ENCODE measurements at places on chromosomes 6 and 20.

DNA sequence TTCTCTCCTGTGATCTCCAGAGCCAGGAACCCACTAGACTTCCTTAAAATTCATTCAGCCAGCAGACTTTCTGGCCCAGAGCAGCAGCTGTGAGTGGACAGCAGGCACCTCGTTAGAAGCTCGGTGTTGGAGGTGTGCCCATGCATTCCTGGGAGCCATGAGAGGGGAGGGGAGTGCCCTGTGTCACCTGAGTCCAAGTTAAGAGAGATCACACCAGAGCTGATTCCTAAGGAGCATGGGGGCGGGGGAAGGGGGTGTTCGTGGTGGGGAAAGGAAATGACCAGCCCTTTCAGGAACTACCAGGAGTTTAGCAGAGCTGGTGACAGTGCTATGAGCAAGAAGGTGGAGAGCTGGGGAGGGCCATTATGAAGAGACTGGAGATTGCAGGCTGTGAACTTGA is 46.9 kb downstream of the GFRA4 start:
- no peak for DNase-seq

- DNase-seq = no peak
Observed at GRCh38 chr20:41370176-41370575, 3.6 kb upstream of the EMILIN3 start.

- DNase-seq = no peak
Observed at GRCh38 chr6:15708231-15708630, 45.4 kb upstream of the DTNBP1 start.

DNA sequence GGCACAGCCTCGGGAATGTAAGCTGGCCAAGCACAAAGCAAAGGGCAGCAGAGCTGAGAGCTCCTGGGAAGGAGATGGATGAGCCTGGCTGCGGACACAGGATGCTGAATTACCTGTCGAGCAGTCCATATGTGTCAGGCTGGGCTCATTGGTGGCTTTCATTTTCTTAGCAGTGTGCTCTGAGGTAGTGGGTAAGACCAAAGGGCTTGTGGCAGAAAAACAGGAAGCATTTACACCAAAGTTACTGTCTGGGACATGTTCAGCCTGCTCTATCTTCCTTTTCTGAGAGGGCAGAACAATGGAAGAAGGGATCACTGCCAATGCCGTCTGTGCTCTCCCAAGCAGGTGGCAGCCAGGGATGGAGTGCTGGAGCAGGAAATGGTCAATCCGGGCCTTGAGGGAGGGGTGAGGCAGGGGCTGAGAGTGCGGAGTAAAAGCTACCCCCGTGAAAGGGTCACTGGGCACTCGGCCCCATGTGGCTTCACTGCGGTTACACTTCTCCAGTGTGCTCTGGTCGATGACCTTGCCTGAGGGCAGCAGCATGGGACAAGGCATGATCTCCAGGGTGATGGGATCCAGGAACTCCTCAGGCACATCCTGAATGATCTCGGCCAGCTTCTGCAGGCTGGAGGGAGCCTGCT is 36.9 kb upstream of the AVP start:
- DNase-seq = no peak

DNA sequence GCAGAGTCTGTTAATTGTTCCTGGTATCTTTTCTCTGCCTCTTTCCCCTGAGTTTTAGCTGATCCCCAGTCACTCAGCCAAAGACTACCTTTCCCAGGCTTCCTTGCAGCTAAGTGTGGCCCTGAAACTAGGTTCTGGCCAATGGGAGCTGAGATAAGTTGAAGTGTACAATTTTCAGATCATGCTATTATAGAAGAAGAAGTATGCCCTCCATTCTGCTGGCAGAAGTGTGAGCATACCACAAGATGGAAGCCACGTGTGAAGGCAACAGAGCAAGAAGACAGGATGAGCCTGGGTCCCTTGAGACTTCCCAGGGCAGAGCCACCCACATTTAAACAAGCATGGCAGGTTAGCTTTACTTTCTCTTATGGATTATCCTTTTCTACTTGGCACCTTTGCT is 273.2 kb downstream of the HIVEP2 start:
- DNase-seq = no peak

DNA sequence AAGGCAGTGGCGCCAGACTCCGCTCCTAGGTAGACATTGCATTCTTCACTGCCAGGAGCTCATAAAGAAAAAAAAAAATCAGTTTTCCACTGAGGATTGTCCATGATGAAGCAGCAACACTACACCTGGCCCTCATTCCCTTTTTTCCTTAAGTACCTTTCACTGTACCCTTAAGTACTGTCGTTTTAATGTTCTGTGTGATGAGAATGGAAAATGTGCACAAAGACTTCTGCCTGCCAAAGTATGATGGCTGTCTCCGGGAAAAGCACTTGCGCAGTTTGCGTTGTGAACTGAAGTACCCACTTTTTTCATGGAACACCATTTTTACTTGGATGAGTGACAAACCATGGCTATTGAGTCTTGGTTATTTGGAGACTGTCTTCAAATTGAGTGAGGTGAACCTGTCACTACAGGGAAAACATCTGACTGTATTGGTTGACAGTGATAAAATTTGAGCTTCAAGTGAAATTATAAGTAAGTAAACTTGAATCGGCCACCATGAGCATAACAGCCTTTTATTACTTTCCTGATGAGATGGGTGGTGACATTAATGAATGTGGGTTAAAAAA is 104.8 kb downstream of the NCOA3 start:
- peak; percentile 33 for DNase-seq

DNA sequence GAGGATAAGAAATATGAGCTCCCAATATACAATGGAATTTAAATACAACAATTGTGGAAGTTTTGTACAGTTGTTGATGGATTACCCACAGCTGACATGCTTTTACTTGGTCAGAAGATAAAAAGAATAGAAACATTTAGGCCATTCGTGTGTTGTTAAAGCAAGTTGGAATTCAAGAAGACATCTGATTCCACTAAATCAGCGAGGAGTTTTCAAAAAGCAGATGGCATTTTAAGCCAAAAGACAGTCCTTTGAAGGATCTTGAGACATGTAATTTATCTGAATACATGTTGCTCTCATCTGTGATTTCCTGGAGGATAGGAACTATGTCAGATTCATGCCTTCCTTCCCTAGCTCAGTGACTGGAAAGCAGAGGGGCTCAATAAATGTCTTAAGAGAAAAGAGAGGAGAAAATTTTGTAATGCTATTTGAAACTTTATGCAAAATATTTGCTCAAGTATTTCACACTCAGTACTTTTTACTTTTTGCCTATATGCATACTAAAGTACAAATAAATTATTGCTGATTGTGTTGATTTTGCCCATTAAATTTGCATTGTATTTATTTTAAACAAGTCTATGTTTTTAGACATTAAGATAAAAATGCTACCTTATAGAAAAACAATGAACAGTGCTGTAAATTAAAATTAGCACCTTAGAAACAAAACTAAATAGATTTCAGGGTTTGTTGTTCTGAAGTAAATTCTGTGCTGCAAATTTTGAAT is 733.8 kb upstream of the FLRT3 start:
- DNase-seq = no peak

GRCh38 chr6:39061182-39061581 is 12.6 kb downstream of the GLP1R start:
- no peak for DNase-seq

DNA sequence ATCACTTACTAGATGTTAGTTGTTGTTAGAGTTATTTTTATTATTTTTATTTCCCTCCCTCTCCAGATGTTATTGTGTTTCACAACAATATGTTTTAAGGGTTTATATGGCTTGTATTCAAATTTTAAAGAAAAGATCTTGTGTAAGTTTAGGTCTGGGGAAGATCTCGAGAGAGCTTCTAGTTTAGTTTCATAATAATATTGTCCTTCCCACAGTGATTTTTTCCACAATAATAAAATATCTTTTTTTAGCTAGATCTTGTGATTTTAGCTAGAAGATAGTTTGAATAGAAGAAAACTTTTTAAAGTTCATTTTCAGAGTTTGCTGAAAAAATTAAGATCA is 55.0 kb downstream of the ADGRG6 start:
- no peak for DNase-seq

GRCh38 chr20:51497542-51498467 is 44.7 kb downstream of the NFATC2 start:
- DNase-seq = no peak

DNA sequence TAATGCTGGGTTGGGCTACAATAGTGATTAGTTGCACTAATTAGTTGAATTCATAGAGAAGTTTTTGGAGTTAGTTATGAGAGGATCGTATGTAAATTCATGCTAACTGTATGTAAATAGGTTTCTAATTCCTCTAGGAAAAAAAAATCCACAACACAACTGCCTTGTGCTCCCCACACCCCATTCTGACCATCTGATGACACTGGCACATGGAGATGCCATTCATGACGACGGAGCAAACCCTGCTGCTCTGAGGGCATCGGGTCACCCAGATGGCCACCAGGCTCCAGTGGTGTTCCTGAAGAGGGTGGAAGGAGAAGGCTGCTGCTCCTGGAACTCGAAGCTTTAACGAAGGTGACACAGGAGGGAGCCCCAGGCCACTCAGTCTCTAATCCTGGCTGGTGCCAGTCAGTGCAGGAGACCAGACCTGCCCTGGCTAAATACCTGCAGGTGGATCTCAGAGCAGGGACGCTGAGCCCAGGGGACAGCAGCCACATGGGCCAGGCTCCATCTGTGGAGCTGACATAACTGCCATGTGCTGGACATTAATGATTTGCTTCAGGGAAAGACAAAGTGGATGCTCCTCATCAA is 90.3 kb downstream of the FAM50B start:
- no peak for DNase-seq

DNA sequence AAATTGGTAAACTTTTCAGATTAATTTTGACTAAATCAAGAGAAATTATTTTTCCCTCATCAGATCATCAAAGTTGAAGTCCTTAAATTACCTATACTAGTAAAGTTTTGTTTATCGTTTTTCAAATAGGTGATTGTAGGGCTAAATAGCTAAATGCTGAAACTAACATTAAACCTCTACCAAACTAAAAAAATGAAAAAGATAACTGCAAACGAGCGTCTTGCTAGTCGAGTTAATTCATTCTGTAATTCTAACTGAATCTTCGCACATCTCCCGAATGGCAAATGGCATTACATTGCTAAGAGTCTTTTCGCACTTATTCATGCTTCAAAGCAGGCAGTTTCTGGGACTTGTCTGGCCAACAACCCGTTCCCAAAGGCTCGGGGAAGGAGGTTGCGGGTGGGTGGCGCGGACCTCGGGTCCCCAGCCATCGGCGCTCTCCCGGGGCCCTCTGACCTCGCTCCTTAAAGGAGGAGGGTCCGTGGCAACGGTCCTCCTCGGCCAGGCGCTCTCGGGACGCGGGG is 43.8 kb downstream of the POPDC3 start:
- no peak for DNase-seq

- DNase-seq = no peak
Observed at GRCh38 chr20:38392356-38392755, 42.8 kb downstream of the SNHG17 start.

DNA sequence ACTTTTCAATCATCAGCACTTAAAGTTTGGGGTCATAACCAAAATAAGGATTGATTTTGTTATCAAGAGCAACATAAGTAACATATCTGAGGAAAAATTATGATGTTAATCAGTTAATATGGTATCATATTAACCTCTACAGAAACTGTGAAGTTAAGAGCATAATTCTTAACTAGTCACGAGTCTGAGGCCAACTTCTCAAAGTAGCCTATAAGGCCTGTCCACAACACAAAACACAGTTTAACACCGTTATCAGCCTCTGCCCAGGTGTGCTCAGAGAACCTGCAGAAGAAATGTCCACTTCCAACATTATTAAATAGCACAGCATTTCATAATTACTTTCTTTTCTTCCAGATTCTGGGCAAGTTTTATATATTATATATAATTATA is 1.1 kb downstream of the STX7 start:
- DNase-seq = no peak

DNA sequence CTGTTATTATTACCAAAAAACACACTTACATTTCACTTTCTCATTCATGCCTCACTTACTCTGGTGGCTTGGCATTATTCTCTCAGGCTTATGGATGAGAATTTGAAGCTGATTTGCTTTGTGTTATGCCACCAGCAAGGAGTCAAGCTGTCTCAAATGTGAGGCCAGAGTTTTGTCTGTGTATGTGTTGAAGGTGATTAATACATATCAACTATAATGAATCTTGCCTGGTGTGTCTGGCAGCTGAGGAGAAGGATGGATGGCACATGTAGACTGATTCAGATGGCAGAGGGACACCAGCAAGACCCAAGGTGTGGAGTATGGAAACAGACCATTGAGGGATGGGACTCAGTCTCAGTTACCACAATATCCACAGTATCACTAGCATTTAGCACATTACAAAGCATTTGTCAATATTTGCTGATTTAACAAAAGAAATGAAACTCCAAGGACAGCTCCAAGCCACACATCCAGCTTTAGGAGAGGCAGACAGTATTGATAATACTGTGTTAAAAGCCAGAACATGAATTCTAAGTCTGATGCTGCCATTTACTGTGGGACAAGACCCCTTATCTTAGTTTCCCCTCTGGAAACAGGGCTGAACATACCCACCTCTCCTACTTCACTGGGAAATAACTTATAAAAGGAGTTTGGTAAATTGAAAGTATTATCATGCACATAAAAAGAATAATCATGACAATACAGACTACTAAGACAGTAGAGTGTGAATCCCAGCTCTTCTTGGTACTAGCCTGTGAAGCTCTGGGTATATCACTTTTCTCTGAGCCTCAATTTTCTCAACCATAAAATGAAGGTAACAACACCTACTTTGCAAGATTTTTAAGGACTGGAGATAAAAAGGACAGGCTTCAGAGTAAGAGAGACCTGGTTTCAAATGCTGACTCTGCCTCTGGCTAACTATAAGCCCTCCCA is 11.2 kb downstream of the BCL2L1 start:
- DNase-seq = peak; percentile 63

DNA sequence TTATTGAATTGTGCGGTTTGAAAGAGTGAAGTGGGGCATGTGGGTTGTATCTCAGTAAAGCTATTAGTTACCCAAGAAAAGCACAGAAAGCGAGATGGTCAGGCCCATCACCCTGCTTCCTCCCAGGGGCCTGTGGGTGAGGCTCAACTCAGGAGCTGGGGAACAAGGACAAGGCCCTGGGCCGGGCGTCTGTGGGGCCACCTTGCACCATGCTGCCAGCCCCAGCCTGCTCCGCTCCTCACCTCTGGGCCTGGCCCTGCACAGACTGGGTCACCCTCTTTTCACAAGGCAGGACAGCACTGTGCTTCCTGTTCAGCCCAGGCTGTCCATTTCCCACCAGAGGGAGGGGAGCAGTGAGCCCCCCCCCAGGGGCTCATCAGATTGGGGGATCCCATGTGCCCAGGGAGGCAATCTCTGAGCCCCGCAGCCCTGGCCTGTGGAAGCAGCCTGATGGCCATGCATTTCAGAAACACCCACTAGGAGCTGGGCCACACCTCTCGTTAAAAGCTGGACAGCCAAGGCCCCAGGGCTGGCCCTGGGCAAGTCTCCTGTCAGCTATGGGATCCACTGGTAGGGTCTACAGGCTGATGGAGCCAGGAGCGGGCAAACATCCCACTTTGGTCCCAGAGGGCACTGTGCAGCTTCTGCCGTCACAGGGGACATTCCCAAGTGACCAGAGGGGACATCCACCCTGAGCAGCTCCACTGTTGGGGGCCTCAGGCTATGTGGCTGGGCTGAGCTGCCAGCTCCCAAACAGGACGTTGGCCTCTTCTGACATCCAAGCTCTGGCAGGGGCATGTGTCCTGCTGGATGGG is 55.9 kb downstream of the YTHDF1 start:
- DNase-seq = no peak

- DNase-seq = no peak
Observed at GRCh38 chr6:90103056-90103800, 193.4 kb downstream of the BACH2 start.
